ENCODE measurements at places on chromosomes 6 and 20.

DNA sequence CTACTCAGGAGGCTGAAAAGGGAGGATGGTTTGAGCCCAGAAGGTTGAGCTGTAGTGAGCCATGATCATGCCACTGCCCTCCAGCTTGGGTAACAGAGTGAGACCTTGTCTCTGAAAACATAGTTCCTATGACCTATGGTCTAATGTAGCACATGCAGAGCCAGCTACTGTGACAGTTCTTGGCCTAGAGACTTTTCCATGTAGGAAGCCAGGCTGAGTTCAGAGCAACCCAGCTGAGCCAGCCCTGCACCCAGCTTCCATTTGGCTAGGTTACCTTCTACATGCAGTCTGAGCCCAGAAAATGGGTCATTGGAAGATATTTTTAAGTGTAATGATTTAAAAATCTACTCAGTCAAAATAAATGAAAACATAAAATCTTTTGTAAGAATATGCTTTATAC is 92.8 kb downstream of the FNDC1 start:
- DNase-seq = no peak

GRCh38 chr6:40588480-40588879 is 1.3 kb upstream of the LRFN2 start:
- DNase-seq = no peak

GRCh38 chr6:10518557-10519407 is 2.4 kb upstream of the GCNT2 start:
- DNase-seq = no peak

DNA sequence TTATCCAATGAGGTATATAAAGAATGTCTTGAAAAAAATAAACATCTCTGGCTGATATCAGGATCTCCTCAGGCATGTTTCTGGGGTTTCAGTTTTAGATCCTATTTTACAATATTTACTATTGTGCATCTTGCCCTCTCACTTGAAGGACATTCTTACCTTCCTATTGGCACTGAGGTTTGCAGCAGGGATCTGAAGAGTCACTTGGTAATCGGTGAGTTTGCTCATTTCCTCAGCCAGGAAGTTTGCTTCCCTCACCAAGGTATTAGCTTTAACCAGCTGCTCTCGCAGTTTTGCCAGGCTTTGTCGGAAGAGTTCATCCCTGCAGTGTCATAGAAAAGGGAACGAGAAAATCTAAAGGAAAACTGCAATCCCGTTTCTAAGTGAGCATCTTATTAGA is 101.9 kb upstream of the NUP153 start:
- DNase-seq = no peak

DNA sequence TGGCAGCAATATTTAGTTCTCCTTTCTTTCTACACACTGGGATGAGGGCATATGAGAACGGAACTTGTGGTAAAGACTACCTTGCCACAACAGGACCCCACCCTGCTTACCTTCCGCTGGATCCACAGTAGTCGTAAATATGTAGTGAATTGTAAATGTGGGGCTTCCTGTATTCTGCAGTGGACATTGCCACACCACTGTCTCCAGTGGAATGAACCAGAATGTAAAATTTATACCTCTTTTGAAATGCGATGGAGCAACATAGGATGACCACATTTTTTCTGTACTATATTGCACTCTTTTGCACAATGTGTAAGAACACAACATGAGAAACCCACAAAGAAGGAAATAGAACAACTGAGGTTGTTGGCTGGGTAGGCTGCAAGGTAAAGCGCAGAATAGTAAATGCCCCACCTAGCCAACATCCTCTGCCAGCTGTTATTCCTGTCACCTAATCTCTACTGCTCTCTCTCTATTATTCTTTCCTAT is 16.1 kb upstream of the RIPOR2 start:
- no peak for DNase-seq
